ENCODE measurements at places on chromosomes 5 and 9.
A peak's percentile ranks its signal among the peaks of the same experiment; 100 is the strongest.

DNA sequence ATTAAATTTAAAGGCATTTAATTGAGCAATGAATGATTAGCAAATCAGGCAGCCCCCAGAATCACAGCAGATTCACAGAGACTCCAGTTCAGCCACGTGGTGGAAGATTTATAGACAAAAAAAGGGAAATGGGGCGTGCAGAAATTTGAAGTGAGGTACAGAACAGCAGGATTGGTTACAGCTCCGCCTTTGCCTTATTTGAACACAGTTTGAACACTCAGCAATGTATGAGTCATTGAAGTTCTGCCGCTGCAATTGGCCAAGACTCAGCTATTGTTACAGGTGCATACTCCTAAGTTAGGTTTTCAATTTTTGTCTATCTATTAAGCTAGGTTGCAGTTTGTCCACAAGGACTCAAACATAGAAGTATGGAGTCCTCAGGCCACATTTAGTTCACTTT is 157.7 kb upstream of the SLC12A2 start:
- DNase-seq: no peak

GRCh38 chr5:59673438-59674058 is 220.0 kb downstream of the PDE4D start:
- DNase-seq: no peak

DNA sequence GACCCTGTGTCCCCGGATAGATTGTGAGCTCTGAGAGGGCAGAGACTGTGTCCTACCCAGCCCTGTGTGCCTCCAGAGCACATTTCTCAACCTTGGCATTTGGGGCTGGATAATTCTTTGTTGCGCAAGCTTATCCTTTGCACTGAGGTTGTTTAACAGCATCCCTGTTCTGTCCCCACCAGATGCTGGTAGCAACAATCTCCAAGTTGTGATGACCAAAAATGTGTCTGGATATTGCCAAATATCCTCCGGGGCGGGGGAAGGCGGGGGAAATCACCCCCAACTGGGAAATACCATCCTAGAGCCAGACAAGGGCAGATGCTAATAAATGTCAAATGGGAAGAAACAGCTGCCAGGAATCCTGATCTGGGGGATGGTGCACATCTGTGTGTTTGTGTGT is 24.0 kb upstream of the TNIP1 start:
- DNase-seq: no peak

DNA sequence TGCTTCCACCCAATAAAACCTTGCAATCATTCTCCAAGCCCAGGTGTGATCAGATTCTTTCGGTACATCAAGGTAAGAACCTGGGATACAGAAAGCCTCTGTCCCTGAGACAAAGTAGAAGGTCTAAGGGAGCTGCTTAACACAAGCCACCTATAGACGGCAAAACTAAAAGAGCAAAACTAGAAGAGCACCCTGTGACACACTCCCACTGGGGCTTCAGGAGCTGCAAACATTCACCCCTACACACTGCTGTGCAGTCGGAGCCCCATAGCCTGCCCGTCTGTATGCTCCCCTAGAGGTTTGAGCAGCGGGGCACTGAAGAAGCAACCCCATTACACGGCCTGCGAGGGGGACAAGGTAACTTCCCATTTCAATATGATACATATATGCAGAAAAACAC is 179.6 kb upstream of the CDH9 start:
- no peak for DNase-seq

GRCh38 chr9:3648722-3649246 is 123.0 kb upstream of the RFX3 start:
- DNase-seq: no peak

- no peak for DNase-seq
These were observed 8.4 kb downstream of the IRX4 start for GRCh38 chr5:1874348-1874747.

DNA sequence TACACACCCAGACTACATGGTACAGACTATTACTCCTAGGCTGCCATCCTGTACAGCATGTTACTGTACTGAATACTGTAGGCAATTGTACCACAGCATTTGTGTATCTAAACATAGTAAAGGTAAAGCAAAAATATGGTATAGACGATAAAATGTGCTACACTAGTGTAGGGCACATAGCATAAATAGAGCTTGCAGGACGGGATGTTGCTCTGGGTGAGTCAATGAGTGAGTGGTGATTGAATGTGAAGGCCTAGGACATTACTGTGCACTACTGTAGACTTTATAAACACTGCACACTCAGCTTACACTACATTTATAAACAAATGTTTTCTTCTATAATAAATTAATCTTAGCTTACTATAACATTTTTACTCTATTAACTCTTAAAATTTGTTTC is 25.6 kb downstream of the ANKRD55 start:
- no peak for DNase-seq

GRCh38 chr9:99860266-99860665 is 38.6 kb downstream of the NR4A3 start:
- DNase-seq: no peak

- DNase-seq: peak; percentile 33
These were observed at the start of gene FAM163B for GRCh38 chr9:133609311-133610098. Gene FAM163B (minus strand): TSS chr9:133609389. CDS start chr9:133580223, 29,166 bp downstream.

DNA sequence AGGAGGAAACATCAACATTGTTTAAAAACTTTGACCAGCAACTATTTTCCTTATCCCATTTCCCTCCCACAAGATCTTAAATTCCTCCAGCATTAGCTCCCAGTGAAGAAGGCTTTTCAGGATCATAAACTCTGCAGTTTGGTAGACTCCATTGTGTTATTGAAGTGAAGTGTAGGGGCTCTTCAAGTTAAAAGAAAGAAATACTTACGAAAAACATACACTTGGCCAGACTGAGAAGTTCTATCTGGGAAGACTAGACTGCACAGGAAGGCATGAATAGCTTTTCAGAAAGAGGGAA is 22.3 kb downstream of the LIFR start:
- DNase-seq: no peak

DNA sequence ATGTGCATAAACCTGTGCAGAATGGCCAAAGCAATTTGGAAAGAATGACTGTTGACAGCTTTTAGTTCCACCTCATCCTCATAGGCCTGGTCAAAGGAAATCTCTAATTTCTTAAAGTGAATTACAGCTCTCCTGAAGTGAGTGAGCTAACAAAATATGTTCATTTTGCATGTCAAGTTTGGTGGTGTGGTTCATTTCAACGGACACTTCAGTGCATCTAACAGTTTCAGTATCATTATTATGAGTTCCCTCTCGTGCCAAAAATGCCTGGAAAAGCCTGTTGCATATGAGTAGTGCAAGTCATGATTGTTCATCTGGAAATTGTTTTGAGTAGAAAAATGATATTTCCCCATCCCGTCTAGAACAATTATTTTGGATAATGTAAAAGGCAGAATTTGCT is 53.2 kb upstream of the HMHB1 start:
- DNase-seq: no peak

DNA sequence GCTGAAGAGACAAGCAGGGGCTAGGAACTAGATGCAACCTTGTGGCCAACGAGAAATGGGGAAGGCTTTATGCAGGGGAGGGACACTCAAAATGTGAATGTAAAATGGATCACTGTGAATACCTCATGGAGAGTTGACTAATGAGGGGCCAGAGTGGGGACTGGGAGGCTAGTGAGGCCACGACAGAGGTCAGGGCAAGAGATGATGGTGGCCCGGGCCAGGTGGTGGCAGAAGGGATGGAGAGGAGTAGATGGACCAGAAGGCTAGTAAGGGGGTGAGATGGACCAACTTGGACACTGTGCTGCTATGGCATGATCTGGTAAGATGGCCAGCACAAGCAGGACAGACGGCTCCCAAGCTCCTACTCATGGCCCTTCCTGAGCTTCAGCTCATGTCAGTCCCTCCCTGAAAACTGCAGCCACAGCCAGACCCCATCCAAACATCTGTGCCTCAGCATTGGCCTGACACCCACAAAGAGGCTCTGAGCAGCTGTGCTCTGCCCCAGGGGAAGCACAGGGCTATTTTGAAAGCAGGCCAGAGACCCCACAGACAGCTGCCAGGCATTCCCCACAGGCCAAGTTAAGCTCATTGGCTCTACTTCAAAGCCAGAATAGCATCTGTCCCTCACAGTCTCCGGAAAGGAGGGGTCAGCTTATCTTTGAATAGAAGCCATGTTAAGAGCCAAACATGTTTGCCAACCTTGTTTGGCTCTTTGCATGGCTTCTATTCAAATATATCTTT is 22.1 kb downstream of the P4HA2 start:
- DNase-seq: no peak

DNA sequence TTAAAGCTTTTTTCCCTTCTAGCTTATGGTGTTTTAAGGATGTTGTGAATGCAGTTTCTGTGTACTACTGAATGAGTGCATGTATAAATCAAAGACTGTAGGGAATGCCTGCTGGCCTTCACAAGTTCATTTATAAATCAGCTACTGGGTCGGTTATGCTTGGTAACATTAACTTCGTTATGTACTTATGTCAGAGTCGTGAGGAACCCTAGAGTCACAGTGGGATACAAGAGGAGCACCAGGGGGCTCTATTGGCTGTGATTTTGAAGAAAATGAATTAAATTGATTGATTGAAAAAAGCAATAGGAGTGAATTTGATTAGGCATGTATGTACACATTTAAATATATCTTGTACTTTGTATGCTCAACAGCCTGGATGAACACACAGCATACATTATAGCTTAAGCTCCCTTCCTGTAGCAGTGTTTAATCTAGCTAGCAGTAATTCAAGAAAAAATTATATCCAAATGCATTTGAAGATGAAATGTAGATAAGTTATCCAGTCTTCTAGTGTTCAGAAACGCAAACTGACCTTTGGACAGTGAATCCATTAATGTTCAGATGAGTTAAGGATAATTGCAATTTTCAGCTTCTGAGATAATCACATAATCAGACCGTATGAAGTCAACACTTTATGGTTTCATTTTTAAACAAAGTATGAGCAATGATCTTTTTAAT is 204.2 kb downstream of the KDM4C start:
- no peak for DNase-seq

DNA sequence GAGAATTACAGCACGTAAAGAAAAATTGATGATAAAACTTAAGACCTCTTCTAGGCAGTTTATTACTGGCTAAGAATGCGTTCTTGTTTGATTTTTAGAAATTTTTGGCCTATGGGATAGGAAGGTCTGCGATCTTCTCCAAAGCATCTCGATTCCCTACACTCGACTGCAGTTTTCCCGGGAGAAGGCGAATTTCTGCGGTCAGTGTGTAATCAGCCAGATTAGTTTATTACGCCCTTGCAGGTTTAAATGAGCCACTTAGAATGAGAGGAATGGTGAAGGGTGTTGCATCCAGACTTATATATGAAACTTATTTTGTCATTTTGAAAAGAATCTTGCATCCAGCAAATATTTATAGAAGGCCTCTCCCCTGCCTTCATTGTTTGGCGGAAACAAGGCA is 1.2 kb downstream of the MTAP start:
- no peak for DNase-seq

DNA sequence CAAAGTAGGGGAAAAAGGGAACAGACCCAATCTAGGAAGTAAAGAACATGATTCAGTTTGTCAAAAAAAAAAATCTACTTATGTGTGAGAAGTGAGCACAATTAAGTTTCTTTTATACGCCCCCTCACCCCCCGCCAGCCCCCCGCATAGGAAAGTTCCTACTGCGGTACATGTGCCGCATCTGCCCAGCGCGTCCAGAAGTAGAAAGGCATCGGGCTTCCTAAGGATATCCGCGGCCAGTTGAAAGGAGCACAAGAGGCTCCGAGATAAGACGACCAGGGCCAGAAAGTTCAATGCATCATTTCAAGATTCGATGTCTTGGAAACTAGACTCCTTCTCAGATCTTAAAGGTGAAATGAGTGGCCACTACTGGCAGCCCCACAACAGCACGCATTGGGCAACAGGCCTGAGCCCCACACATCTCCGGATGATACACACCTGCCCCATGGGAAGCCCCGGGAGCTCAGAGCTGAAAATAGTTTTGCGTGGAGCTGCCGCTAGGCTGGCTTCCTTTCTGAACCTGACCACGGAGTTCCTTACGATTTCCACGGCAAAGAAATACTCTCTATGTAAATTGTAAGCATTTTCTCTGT is 203.9 kb downstream of the RAB3C start:
- peak; percentile 26 for DNase-seq

- DNase-seq: no peak
These were observed 63.0 kb downstream of the PUM3 start for GRCh38 chr9:2780846-2781245.

- DNase-seq: no peak
These were observed 65.4 kb upstream of the ANKRD55 start for GRCh38 chr5:56298336-56299090.

- no peak for DNase-seq
These were observed 99.2 kb downstream of the WDR70 start for GRCh38 chr5:37478121-37478894.

- peak; percentile 86 for DNase-seq
These were observed 87.1 kb downstream of the SEMA4D start for GRCh38 chr9:89410641-89411350.

- DNase-seq: no peak
These were observed 364.1 kb downstream of the MAN2A1 start for GRCh38 chr5:110053824-110054223.

DNA sequence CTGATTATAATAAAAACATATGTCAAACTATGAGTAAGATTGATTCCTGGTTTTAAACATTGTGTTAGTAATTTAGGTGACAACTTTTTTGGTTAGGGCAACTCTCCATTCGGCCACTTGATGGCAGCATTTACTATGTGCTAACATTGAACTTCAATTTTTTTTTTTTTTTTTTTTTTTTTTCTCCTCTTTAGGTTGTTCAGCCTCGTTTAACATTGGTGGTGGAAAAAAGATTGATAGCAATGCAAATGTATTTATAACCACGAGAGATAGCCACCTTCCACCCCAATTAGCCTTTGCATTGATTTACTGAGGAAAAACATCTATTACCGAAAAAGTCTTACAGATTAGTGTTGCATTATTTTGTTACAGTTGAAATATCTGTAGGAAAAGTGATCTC is 159.1 kb downstream of the CSNK1G3 start:
- DNase-seq: peak; percentile 50

GRCh38 chr5:33068786-33069185 is 357.7 kb downstream of the NPR3 start:
- no peak for DNase-seq

DNA sequence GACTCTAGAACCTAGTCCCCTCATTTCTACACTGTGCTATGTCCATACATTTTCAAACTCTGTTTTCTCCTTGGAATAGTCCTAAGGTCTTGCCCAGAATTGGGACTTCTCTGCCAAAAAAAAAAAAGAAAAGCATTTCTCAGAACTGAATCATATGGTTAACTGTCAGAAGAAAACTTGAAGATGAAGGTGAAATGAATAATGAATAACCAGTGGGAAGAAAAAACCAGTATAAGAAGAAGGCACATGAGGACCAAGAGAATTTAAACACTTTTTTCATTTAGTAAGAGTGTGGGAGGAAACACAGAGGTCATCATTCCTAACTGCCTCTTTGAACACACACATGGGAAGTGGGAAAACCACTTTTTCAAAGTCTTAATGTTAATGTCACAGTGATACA is 197.7 kb downstream of the PRELID2 start:
- DNase-seq: no peak
